ENCODE measurements at places on chromosomes 6 and 20. TPM values are rescaled to one million over a fixed set of nuclear protein-coding genes. Genes with fewer than 3 reads are reported as not detected.

GRCh38 chr6:44135173-44135758 lies 7.9 kb downstream of the TMEM63B start:
- DNase-seq: no peak

PLEKHG1 gene
- 1.6 TPM for polyA plus RNA-seq

- no peak for DNase-seq
These were observed 837 bp upstream of the MAD2L1BP start for GRCh38 chr6:43634702-43635303.

DNA sequence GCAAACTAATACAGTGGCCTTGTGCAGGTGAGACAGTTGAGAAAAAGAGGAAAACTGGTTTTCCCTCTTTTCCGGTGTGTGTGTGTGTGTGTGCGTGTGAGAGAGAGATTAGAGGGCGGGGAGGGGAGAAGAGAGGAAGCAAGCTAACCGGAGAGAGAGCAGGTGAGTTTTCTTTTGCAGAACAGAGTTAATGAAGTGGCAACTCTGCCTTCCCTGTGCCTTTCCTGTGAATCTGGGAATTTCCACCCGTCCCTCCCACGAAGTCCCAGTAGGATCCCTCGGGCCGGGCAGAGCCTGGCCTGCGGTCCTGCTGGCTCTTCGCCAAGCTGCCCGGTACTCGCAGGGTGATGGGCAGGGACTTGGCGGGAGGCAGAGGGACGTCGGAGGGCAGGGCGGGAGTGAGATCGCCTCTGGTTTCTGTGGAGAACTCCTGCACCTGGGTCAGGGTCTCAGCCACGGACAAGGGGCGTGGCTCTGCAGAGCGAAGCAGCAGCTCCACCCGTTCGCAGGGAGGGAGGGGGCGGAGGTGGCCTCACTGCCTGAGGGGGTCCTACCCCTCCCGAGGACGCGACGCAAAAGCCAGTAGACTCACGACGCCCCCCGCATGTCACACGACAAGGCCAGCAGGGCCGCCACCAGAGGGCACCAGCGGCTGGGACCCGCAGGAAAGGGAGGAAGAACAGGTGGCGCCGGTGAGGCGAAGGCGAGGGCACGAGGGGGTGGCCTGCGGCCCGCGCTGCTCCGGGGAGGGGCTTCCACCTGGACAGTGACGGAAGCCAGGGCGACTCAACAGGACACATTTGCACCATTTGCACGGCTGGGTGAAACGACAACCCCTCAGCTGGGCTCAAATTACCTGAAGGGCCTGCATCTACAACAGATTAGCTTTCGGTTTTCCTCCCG lies 51.2 kb upstream of the RNF182 start:
- DNase-seq: peak; percentile 70

GRCh38 chr20:2507875-2508630 lies 662 bp downstream of the ZNF343 start:
- peak; percentile 16 for DNase-seq

DNA sequence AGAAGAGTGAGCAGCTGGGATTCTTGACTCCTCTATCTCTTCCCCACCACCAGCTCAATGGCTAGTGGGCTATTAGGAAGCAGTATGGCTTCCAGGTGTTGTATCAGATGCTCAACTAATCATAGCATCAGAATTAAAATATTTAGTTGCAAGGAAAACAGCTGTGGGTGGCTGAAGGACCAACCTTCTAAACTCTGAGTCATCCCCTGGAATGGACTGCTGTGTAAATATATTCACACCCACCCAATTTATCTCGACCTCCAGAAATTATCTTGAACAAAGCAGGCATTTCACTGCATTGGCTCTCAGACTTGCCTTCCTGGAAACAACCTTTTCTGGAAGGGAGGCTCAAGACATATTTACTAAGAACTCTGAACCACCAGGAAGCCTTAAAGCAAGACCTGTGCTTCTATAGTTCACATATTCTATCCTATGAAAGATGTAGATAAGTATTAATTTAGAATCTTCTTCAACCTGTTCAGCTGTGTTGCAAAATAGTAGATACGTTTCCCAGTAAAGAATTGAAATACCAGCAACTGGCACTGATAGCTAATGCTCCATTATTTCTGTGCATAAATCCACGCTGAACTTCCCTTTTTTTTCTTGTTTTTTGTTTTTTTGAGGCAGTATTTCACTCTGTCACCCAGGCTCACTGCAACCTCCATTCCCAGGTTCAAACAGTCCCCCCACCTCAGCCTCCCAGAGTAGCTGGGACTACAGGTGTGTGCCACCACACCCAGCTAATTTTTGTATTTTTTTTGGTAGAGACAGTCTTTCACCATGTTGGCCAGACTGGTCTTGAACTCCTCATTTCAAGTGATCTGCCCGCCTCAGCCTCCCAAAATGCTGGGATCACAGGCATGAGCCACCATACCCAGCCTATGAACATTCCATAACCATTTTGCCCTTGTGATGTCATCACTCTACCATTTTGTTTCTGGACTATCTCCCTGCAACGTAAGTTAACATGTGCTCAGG lies 56.9 kb upstream of the CD2AP start:
- DNase-seq: no peak

PRSS35 gene
- 0.03 TPM for polyA plus RNA-seq

ROS1 gene
- not detected for polyA plus RNA-seq

GRCh38 chr6:32945108-32945760 lies 4.4 kb upstream of the HLA-DMB start:
- DNase-seq: no peak

DNA sequence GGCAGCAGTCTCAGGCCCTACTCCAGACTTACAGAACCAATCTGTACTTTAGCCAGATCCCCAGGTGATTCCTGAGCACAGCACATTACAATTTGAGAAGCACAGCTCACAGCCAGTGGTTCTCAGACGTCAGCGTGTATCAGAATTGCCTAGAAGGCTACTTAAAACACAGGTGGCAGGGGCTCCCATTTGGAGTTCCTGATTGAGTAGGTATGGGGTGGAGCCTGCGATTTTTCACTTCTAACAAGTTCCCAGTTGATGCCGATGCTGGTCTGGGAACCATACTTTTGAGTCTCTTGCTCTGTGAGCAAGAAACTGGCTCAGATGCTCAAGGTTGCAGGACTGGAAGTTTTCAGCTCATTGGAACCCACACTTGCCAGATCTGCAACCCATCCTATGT lies 89.5 kb downstream of the ZFP64 start:
- DNase-seq: no peak

GRCh38 chr20:20395903-20396568 lies 28.1 kb downstream of the INSM1 start:
- DNase-seq: no peak

DNA sequence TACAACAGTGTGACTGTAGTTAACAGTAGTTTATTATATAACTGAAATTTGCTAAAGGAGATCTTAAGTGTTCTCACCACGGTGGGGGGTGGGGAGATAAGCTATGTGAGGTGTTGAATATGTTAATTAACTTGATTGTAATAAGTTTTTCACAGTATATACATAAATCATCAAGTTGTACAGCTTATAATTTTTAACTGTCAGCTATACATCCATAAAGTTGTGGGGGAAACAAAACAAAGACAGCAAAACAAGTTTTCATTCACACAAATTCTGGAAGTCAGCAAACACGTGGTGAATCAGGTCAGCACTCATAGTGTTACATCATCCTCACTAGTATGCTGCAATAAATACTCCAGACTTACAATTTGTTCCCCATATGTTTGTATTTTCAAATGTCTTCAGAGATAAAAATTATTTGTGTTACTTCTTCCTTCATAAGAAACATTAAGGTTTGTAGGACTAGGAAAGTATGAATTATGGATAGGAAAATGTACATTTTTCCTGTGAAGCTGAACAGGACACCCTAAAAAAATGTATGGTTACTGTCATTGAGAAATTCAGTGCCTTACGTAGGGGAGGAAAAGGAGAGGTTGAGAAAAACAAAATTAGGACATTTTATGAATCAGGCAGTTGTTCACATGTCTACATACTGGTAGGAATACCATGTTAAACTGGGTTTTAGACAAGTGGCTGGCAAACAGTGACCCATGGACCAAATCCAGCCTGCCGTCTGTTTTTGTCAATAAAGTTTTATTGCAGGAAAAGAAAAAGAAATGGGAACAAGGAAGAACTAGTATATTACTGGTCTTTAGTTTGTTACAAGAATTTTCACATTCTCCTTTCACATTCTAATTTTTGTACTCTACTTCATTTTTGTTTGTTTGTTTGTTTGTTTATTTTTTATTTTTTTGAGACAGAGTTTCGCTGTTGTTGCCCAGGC lies 6.0 kb downstream of the SUMO4 start:
- no peak for DNase-seq
